ENCODE measurements at places on chromosomes 11 and 22. TPM values are rescaled to one million over a fixed set of nuclear protein-coding genes. Genes with fewer than 3 reads are reported as not detected.
A peak's percentile ranks its signal among the peaks of the same experiment; 100 is the strongest.

Gene GRIK4
- total RNA-seq, result 0.18 TPM

DNA sequence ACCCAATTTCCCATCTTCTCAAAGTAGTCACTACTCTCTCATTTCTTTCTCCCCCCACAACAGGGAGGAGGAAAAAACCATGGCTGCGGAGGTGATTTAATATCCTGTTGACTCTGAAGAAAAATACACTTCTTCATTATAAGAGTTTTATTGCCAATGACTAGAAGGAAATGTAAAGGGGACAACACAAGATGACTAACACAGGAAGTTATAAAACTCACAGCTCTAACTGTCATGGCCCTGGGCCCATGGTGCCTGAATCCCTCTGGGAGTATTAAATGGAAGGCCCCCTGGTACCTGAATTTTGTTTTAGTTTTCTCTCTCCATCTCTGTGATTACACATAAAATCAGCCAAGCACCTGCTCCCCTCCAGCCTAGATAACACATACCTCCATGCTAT, 352.8 kb upstream of the FAT3 start:
- H3K36me3 ChIP-seq, result no peaks in the 10 kb centered on the region
- no peak overlapping the region for H3K27ac ChIP-seq
- H3K4me1 ChIP-seq, result no peaks in the 10 kb centered on the region
- no peaks in the 10 kb centered on the region for H3K27me3 ChIP-seq
- H3K4me3 ChIP-seq, result no peak overlapping the region

DNA sequence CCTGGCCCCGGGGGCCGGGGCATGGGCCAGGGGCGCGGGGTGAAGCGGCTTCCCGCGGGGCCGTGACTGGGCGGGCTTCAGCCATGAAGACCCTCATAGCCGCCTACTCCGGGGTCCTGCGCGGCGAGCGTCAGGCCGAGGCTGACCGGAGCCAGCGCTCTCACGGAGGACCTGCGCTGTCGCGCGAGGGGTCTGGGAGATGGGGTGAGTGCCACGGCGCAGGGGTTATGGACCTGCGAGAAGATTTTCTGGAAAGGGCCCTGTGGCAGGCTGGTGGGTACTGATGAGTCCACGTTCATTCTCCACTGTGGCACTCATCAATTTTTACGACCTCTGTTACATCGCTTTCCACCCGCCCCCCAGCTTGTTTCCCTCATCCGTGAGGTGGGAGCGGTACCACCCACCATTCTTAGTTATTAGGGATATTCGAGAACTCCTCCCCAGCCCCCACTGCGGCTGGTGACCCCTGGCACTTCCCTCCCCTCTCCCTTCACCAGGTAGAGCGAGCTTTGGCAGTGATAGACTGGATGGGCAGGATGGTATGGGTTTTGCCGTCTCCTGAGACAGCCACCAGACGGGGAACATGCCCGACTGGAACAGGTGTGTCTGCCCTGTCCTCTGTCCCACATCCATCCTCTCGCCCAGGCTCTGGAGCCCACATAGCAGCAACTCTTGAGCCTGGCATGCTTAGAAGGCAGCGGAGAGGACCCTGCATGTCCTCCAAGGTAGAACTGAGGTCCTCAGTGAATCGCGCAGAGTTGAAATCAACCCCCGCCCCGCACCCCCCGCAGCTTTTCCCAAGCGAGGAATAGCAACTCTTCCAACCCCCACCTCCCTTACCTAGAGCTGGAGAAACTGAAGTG, 562 bp downstream of the DGAT2 start:
- H3K36me3 ChIP-seq, result no peaks in the 10 kb centered on the region
- peak overlapping the region; percentile 49 for H3K4me3 ChIP-seq
- peaks cover 44% of the 10 kb centered on the region for H3K27me3 ChIP-seq
- H3K4me1 ChIP-seq, result peaks cover 4% of the 10 kb centered on the region
- H3K27ac ChIP-seq, result no peak overlapping the region

Gene OR56B4
- total RNA-seq, result not detected

DNA sequence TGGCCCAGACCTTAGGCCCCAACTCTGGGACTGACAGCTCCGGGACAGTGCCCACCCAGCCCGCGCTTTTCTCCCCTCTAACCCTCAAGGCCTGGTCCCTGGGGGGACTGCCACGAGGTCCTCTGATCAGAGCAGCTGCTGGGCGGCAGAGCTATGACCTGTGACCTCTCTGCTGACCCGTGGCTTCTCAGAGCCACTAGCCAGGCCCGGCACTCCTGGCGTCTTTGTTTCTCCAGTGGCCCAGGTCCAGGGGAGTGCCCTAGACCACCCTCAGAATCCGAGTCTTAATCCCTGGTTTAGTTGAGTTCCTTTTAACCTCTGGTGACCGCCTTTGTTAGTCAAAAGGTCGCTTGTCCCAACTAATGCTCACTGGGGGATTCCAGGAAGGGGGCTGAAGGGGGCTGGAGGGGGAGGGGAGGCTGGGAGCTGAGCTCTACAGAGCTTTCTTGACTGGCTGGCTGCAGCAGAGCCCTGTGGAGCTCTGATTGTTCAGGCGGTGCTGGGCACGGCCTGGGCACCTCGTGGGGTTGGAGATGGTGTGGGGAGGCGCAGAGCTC, 1.2 kb downstream of the FBLN1 start:
- peak overlapping the region; percentile 90 for H3K27ac ChIP-seq
- DNase-seq, result no peak
- H3K36me3 ChIP-seq, result peaks cover 19% of the 10 kb centered on the region
- H3K27me3 ChIP-seq, result no peaks in the 10 kb centered on the region
- peak overlapping the region; percentile 80 for H3K4me3 ChIP-seq
